T1000 (cell line): ENCODE measurements at places on chromosomes 6 and 20.

DNA sequence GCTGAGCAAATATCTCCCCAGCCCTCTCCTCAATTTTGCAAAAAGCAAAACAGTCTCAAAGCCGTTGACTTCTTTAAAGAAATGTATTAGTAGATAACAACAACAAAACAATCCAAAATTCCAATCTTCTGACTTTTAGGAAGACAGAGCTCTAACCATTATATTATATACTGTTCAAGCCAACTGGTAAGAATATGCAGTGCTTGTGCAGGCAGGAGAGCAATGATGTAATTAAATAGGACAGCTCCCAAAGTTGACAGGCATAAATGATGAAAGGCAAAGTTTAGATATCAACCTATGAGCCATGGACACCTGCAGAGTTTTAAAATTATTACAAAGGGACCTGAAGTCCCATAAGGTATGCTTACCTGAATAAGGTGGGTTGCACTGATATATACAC lies 16.6 kb upstream of the CEP85L start:
- no peak for DNase-seq

GRCh38 chr6:134983823-134984222 lies 33.9 kb upstream of the ALDH8A1 start:
- no peak for DNase-seq

- DNase-seq = no peak
Measured at GRCh38 chr6:40183902-40184301, 249.6 kb upstream of the MOCS1 start.

- peak; percentile 92 for DNase-seq
Measured at GRCh38 chr20:34558320-34559218, at the start of gene MAP1LC3A. TSS of gene MAP1LC3A (plus strand) at chr20:34558718. CDS start at chr20:34558869, 151 bp downstream.

DNA sequence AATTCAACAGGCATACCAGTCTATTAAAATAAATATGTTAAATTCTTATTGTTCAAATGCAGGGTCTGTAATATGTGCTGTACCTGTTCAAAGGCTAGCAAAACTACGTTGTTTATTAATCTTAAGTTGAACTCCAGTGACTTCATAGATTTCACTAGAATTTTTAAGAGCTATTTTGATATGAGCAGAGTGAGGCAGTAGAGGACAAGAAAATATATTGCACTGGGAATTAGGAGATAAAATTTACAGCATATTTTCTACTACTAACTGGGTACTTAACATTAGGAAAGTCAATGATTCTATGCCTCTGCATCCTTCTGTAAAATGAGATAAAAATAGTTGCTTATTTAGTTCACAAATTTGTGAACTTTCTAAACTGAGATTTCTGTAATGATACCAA lies 162.2 kb upstream of the BMP5 start:
- DNase-seq = no peak

DNA sequence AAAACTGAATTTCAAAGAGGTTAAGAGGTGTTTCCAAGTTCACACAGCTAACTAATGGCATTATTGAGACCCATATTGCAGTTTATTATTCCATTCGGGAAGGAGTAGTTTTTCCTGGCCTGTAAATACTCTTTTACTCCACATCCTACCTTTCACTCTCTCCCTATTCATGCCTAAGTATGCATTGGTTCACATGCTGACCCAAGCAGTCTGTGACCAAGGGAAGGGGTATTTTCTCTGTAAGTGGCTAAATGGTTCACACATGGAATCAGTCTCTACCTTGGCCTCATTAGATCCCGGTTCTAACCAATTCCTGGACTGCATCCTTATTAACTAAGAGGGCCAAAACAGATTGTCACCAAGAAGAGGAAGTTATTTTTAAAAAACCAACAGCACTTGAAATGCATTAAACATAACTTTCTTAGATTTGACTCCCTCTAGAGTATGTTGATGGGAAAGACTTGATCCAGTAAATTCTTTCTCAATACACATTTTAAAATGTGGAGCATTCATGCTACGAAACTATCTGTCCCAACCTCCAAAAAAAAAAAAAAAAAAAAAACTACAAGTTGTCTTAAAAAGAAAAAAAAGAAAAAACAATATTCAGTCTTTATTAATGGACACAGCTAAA lies 17.8 kb upstream of the RSPO3 start:
- no peak for DNase-seq

GRCh38 chr6:43791745-43792422 lies 21.9 kb downstream of the VEGFA start:
- no peak for DNase-seq

DNA sequence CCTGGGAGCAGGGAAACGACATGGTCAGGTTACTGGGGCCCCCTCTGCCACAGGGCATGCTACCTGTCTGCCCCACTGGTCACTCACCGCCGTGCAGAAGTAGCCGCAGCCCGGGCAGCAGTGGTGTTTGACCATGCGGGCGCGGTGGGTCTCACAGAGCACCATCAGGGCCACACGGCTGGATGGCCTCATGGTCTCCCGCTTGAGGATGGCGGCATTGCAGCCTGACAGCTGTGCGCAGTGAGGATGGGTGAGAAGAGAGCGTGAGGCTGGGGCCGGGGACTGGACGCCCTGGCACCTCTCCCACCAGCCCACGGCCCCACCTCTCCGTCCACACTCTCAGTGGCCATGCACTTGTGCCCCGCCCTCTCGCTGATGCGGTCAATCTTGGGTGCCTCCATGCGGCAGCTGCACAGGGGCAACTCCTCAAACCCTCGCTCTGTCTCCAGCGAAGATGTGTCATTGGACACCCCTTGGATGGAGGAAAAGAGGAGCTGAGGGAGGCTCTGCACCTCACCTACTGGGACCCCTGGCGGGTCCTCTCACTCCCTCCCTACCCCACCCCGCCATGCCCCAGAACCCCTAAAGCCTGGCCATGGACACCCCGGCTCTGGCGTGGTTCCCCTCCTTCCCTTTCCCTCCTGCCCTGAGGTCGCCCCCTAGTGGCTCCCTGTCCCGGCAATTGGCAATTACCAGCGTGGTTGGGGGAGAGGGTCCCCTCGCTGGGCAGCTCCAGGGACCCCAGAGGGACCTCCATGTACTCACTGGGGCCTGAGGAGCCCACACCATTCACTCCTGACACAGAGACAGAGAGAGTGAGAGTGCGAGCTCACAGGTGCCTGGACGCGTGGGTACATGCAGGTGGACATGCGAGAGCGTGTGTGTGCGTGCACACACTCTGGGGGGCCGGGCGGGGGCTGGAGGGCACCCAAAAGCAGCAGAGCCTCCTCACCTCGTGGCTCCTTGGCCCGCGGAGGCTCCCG lies 8.9 kb downstream of the EHMT2 start:
- DNase-seq = no peak

- DNase-seq = no peak
Measured at GRCh38 chr6:92026878-92027277, 1392.5 kb downstream of the EPHA7 start.

GRCh38 chr20:24235296-24236175 lies 233.9 kb upstream of the SYNDIG1 start:
- no peak for DNase-seq

GRCh38 chr20:50136822-50137599 lies 16.5 kb downstream of the PEDS1 start:
- peak; percentile 32 for DNase-seq

DNA sequence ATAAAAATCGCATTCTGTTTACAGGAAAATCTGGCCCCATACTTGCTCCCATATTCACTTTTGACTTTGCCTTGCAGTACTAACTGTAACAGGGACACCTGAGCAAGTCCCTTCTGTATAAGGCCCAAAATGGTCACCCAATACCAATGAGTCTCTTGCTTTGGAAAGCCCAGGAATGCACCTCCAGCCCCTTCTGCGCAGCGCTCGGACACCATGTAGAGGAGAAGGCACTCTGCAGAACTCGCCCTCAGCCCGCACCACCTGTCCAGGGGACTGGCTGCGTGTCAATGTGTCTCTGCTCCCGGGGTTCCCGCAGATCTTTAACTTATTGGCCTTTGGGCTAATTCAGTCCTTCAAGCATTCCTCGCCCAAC lies 746 bp upstream of the PRND start:
- no peak for DNase-seq

DNA sequence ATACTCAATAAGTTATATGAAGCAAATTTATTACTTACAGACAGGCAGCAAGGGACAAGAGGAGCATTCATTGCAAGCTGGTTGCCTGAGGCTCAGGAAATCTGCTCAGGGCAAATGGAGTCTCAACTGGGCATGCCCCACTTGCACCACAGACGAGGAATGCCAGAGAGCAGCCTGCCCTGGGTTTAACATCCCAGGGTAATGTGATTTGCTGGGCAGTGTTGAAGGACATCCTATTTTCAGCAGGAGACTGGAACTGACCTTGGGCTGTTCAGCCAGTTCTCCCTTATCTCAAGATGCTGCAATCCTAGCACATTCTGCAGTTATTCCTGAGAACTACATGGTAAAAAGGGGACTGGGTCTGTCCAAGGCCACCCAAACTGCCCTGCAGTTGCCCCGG lies 3.8 kb upstream of the ENTPD6 start:
- no peak for DNase-seq

- DNase-seq = no peak
Measured at GRCh38 chr6:43865932-43866645, 96.1 kb downstream of the VEGFA start.

DNA sequence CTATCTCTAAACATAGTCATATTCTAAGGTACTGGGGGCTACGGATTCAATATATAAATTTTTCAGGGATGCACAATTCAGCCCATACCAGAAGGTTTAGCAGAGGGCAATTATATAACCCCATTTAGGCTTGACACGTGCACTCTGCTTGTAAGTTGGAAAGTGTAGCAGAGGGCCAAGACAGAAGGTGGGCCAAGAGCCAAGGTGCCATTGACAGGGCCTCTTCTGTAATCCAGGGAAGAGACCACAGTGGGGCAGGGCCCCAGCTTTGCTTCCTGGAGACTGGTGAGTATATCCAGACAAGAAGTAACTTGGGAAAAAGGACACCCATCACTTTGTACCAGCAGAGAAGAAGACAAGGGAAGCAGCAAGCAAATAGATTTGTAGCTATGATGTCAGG lies 672.4 kb upstream of the MARCKS start:
- no peak for DNase-seq

DNA sequence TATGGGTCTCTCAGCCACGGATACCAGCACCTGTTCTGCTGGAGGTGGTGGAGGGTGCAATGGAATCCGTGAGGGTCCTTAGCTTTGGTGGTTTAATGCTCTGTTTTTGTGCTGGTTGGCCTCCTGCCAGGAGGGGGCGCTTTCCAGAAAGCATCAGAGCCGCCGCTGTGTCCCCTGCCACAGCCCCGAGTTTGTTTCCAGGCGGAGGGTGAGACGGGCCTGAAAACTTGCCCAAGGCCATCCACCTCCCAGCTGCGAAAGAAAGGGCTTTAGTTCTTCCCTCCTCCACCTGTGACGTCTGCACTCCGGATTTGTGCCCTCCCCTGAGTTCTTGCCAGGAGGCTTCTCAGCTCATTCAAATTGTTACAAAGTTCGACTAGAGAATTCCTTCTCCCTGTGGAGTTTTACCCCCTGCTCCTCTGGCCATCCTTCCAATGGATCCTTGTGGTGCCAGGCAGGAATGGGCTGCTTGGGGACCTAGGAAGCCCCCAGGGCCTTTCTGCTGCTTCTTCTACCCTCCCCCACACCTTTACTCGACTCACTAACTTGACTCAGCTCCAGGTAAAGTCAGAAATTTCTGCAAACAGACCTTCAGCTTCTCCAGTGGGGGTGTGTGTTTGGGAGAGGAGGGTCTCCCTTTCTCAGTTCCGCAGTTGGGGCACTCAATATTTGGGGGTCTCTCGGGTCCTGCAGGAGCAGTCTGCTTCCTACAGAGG lies 873.7 kb downstream of the KIF16B start:
- DNase-seq = no peak

DNA sequence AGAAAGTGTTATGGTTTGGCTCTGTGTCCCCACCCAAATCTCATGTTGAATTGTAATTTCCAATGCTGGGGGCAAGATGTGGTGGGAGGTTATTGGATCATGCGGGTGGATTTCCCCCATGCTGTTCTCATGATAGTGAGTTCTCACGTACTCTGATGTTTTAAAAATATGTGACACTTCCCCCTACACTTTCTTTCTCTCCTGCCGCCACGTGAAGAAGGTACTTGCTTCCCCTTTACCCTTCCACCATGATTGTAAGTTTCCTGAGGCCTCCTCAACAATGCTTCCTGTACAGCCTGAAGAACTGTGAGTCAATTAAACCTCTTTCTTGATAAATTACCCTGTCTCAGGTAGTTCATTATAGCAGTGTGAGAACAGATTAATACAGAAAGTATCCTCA lies 150.8 kb downstream of the TMEM200A start:
- DNase-seq = no peak

GRCh38 chr6:42820512-42821340 lies 38.9 kb downstream of the BICRAL start:
- no peak for DNase-seq

GRCh38 chr6:811831-812230 lies 118.9 kb upstream of the EXOC2 start:
- no peak for DNase-seq

DNA sequence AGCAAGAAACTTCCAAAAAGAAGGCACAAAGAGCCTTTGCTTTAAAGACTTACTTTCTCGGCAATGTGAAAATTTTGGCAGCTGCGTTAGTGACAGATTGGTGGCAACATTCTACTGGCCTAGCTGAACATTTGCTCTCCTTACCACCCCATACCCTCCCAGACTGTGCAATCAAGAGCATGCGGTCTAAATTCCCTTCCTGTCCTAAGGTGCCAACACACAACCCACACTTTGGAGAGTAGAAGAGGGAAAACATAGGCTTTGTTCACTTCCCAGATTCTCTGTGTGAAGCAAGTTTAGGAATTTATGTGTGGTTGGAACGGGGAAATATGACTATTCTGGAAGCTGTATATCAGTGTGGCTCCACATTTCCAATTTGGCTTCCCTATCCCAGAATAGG lies 29.8 kb upstream of the NEDD9 start:
- DNase-seq = no peak

DNA sequence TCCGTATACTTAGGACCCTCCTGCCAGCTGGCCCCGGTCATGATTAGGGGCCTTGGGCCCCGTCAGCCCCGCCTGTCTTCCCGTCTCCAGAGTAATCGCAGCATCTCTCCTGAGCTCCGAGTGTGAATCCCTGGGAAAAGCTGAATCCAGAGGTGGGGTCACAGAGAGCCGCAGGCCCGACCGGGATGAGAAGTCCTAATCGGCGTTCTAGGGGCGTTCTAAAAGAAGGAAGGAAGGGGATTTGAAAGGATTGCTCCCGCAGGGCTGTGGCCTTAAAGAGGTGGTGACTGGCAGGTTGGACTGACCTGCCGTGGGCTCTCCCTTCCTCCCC lies 371 bp downstream of the HMGN4 start:
- no peak for DNase-seq

DNA sequence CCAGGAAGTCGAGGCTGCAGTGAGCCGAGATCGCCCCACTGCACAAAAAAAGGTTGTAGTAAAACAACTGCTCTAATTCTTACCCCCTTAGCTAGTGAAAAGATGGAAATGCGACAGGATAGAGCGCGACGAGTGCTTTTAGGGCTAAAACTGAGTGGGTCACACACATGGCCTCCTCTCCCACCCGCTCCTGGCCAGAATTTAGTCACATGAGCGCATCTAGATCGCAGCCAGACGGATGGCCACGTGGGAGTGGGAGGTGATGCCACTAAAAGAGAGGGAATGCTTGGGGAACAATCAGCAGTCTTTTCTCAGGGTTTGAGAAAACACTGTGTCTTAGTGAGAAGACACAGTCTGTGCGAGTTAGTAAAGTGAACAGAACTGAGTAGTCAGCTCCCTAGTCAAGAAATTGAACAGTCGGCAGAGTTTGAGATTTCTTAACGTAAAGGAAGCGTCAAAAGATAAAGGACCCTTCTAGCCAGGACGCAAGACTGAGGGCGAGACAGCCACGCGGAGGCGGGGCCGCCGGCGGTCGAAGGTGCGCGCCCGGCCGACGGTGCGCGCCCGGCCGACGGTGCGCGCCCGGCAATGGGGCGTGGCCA lies 664 bp upstream of the ACTR5 start:
- DNase-seq = no peak

- DNase-seq = no peak
Measured at GRCh38 chr20:18698735-18699380, 111.0 kb downstream of the DTD1 start.

- DNase-seq = no peak
Measured at GRCh38 chr20:18187020-18187419, 49.4 kb downstream of the KAT14 start.
